Type B pancreatic cell (in vitro differentiated cells): ENCODE measurements at places on chromosomes 4 and X.

GRCh38 chr4:122044501-122044900 lies 92.6 kb upstream of the TRPC3 start:
- no peak for DNase-seq

DNA sequence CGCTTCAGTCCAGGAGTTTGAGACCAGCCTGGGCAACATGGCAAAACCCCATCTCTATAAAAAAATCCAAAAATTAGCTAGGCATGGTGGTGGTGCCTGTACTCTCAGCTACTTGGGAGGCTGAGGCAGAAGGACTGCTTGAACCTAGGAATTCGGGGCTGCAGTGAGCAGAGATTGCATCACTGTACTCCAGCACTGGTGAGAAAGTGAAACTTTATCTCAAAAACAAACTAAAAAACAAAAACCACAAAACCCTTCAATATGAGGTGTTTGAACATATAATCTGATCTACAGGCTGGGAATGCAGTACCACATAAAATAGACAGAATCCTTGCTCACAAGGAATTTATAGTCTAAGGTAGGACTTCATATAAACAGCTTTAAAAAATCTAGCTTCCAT lies 103.9 kb downstream of the PDS5A start:
- DNase-seq: no peak

- no peak for DNase-seq
These were observed 20.2 kb downstream of the SATL1 start for GRCh38 chrX:85223359-85223758.

- DNase-seq: no peak
These were observed 30.1 kb upstream of the JAKMIP1 start for GRCh38 chr4:6230502-6230785.

- no peak for DNase-seq
These were observed 29.8 kb upstream of the EPGN start for GRCh38 chr4:74278490-74278889.

DNA sequence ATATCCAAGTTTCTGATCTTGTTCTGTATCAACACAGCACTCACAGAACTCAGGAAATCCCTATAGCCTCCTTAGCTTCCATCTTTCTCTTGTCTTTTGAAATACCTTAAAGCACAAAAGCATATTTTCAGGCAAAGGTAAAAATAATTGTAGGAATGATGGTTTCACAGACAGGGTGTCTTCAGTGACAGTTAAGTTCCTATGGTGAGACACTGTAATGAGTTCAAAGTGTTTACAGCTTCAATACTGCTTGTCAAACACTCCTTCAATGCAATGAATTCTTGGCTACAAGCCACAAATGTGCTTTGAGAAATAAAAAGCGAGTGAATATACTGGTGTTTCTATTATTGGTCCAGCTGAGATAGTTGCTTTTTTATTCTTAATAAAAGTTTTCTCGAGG lies 466.0 kb downstream of the DMD start:
- no peak for DNase-seq
